ENCODE measurements at places on chromosomes 3 and 15.

- no peak for DNase-seq
- H3K36me3 ChIP-seq = peaks cover 4% of the 10 kb centered on the region
- no peak overlapping the region for H3K27ac ChIP-seq
- no peak overlapping the region for H3K4me3 ChIP-seq
- H3K4me1 ChIP-seq = peaks cover 2% of the 10 kb centered on the region
These were observed 89.5 kb downstream of the CD200R1L start for GRCh38 chr3:112757197-112757596.

DNA sequence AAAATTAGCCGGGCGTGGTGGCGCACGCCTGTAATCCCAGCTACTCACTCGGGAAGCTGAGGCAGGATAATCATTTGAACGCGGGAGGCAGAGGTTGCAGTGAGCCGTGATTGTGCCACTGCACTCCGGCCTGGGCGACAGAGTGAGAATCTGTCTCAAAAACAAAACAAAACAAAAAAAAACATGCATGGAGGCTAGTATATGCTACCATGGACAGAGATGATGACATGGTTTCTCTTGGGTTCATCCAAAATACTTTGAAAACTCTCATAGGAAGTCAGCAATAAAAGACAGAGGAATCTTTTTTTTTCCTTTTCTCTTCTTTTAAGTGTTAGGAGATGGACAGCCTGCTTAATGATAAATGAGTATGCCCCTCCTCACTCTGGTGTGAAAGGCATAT is 137.7 kb upstream of the MB21D2 start:
- peaks cover 3% of the 10 kb centered on the region for H3K27me3 ChIP-seq
- no peak overlapping the region for H3K4me3 ChIP-seq
- no peaks in the 10 kb centered on the region for H3K36me3 ChIP-seq
- no peak for DNase-seq
- H3K27ac ChIP-seq = no peak overlapping the region

DNA sequence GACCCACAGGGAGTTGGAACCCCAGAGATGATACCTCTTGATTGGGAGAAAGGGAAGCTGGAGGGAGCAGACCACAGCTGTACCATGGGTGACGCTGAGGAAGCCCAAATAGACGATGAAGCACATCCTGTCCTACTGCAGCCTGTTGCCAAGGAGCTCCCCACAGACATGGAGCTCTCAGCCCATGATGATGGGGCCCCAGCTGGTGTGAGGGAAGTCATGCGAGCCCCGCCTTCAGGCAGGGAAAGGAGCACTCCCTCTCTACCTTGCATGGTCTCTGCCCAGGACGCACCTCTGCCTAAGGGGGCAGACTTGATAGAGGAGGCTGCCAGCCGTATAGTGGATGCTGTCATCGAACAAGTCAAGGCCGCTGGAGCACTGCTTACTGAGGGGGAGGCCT is 201.1 kb downstream of the AKAP13 start:
- peak overlapping the region; percentile 93 for H3K27ac ChIP-seq
- peak; percentile 81 for DNase-seq
- H3K36me3 ChIP-seq = peaks cover 58% of the 10 kb centered on the region
- H3K27me3 ChIP-seq = no peaks in the 10 kb centered on the region
- H3K4me3 ChIP-seq = peak overlapping the region; percentile 86

- no peak for DNase-seq
- peak overlapping the region; percentile 82 for H3K27ac ChIP-seq
- no peaks in the 10 kb centered on the region for H3K36me3 ChIP-seq
- peak overlapping the region; percentile 76 for H3K4me3 ChIP-seq
These were observed 1.1 kb upstream of the LYSMD2 start for GRCh38 chr15:51738553-51738952.

GRCh38 chr15:43958861-43959330 is 132.1 kb downstream of the WDR76 start:
- no peak for DNase-seq
- peaks cover 7% of the 10 kb centered on the region for H3K4me1 ChIP-seq
- no peaks in the 10 kb centered on the region for H3K36me3 ChIP-seq
- peaks cover 17% of the 10 kb centered on the region for H3K27me3 ChIP-seq
- no peak overlapping the region for H3K4me3 ChIP-seq
- H3K27ac ChIP-seq = no peak overlapping the region

DNA sequence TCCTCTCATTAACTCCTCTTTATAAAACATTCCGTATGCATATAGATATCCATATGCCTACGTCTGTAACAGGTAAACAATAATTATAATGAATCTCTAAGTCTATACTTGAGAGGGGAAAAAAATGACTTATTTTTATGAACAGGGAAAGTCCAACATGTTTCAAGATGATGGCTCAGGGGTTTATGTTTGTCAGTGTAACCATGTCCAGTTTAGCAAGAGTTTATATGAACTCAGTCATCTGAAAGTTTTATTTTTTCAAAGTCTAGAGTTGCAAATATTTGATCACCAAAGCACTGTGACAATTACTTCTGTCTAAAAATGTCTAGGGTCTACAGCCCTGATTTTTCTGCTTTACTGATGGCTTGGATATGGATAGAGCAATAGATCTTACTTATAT is 559.4 kb upstream of the KCNMB2 start:
- no peaks in the 10 kb centered on the region for H3K27me3 ChIP-seq

GRCh38 chr3:71012971-71013370 is 570.6 kb downstream of the FOXP1 start:
- H3K4me3 ChIP-seq = no peak overlapping the region
- H3K27me3 ChIP-seq = no peaks in the 10 kb centered on the region
- H3K36me3 ChIP-seq = peaks cover 46% of the 10 kb centered on the region
- DNase-seq = no peak
- peaks cover 69% of the 10 kb centered on the region for H3K4me1 ChIP-seq

DNA sequence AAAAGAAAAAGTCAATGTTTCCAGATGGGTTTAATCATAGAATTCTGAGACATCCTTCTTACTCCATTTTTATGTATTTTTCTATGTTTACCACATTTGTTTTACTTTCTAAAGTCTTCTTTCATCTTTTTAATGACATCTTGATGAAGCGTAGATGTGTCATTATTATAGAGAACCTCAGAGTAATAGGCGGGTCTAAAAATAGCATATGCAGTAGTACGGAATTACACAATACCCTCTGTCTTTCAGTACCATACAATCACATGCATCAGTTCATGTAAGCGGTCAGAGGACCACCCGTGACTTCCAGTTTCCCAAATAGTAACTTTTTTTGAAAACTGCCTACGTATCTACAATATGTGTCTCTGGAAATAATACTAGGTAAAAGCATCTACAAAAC is 224.0 kb downstream of the PLOD2 start:
- DNase-seq = no peak
- no peaks in the 10 kb centered on the region for H3K27me3 ChIP-seq
- H3K4me3 ChIP-seq = no peak overlapping the region
- no peaks in the 10 kb centered on the region for H3K36me3 ChIP-seq
- H3K27ac ChIP-seq = no peak overlapping the region

GRCh38 chr15:100879061-100879463 is 569 bp upstream of the ALDH1A3 start:
- H3K27ac ChIP-seq = no peak overlapping the region
- H3K36me3 ChIP-seq = no peaks in the 10 kb centered on the region
- H3K4me3 ChIP-seq = no peak overlapping the region
- peaks cover 61% of the 10 kb centered on the region for H3K27me3 ChIP-seq

- no peak for DNase-seq
- H3K27me3 ChIP-seq = peaks cover 2% of the 10 kb centered on the region
These were observed 212.4 kb downstream of the IL5RA start for GRCh38 chr3:2897821-2898220.

- no peaks in the 10 kb centered on the region for H3K4me1 ChIP-seq
- H3K36me3 ChIP-seq = no peaks in the 10 kb centered on the region
- H3K27ac ChIP-seq = no peak overlapping the region
- DNase-seq = no peak
- H3K27me3 ChIP-seq = no peaks in the 10 kb centered on the region
- no peak overlapping the region for H3K4me3 ChIP-seq
These were observed 121.0 kb upstream of the NUDT16 start for GRCh38 chr3:131260525-131260924.

Data from activated CD4-positive, alpha-beta memory T cell treated with anti-CD3 and anti-CD28 coated beads for 36 hours (primary cell).